ENCODE measurements at places on chromosomes 12 and 14.
A peak's percentile ranks its signal among the peaks of the same experiment; 100 is the strongest.

DNA sequence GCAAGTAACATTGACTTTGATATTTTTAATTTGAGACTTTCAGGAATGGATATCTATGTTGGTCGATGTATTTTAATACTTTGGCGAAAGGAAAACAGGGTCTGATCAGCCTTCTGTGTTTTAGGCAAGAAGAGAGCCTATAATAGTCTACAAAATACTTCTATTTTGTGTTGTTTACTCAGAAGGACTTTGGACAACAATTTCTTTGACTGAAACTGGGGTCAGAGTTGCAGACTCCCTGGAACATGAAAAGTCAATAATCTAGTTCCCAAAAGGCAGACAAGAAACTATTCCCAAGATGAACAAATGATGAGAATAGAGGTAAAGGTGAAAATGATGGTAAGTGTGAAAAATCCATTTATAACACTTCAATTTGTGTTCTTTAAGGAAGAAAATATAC, 10.6 kb upstream of the NUBPL start:
- no peak for DNase-seq

GRCh38 chr12:121165316-121165715, 32.6 kb downstream of the P2RX7 start:
- DNase-seq, result no peak

GRCh38 chr12:49661191-49661590, 37.8 kb downstream of the PRPF40B start:
- DNase-seq, result no peak

GRCh38 chr12:104752881-104753280, 205.2 kb downstream of the SLC41A2 start:
- DNase-seq, result no peak

GRCh38 chr12:95416111-95416636, 57.8 kb upstream of the METAP2 start:
- no peak for DNase-seq

- DNase-seq, result no peak
Measured at GRCh38 chr14:85583380-85583779, 53.4 kb downstream of the FLRT2 start.

- no peak for DNase-seq
Measured at GRCh38 chr12:212415-212714, 1.6 kb downstream of the SLC6A12 start.

DNA sequence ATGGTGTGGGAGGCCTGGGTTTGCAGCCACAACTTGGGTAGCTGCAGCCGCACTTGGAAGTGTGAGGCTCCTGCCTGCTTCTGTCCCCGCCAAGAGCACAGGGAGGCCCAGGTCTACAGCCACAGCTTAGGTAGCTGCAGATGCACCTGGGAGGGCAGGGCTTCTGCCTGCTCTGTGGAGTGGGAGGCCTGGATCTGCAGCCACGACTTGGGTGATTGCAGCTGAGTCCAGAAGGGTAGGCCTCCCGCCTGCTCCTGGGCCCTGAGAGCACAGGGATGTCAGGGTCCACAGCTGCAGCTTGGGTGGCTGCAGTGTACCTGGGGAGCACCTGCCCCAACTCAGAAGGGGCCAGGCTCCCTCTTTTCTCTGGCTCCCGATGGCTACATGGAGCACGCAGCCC, 287.3 kb downstream of the AEBP2 start:
- peak; percentile 56 for DNase-seq

GRCh38 chr14:96053600-96054381, 14.6 kb downstream of the C14orf132 start:
- peak; percentile 86 for DNase-seq

DNA sequence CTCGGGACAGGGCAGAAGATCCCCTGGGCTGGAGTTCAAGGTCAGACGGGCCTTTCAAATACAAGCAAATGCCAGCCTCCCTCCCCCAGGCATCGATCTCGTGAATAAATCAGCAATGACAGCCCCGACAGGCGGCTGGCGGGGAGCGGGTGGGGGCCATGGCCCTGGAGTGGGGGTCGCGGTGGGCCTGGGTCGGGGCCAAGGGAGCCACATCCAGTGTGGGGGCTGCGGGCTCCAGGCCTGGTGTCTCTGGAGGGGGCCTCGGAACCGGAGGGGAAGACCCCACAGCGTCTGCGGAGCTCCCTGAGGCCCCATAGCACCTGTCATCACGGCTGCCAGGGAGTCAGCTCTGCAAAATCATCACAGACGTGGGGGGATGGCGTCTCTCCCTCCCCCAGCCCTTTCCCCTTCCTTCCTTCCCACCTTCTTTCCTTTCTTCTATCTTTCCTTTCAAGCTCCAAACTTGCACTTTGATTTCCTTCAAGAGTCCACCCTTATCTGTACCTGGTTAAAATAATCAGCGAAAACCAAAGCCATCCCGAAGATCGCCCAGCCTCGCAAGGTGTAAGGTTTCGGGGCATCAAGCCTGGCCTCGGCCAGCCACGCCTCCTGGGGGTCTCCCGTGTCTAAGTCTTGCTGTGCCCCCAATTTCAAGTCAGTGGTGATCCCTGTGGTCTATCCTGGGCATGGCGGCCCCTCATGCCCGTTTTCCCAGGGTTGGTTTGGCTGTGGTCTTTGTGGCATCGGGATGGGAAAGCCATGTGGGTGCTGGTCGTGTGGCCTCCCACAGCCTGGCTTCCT, 92.1 kb downstream of the NOC4L start:
- DNase-seq, result no peak

- no peak for DNase-seq
Measured at GRCh38 chr12:31828071-31828470, 99.2 kb upstream of the AMN1 start.

DNA sequence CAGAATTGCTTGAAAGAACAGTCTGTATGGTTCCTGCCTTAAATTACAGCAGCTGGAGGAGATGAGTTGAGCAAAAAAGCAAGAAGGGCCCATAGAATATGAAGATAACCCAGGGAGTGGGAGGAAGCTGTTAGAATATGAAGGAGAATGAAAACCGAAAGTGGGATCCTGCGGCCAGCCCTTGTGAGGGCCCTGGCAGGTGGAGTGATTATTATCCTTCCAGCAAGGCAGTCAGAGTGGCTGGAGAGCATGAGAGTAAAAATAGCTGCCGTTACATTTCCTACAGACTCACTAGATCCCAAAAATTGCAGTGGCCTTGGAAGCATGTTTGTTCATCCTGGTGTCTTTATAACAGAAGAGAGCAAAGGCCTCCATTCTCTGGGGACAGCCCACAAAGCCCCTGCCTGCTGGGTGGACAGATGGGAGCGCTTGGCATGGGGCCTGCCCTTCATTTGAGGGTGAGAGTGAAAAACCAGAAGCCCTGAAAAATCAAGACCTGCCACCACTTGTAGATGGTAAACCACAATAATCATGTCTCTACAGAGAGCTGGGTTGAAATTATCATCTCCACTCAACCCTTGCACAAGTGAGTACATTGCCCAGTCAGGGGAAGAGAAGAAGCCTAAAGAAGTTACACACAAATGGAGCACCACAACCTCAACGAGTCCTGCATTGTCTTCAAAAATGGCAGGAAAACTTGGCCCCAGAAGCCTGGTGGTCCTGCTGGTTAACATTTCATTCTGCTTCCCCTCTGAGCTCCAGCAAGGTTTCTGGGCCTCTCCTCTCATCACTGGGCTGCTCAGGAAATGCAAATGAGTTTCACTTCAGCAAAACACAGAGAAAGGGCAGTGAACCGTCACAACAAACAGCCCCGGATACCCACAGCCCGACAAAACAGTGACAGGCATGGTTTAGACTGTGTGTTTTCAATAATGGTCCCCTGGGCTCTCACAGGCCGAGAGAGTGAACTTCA, 20.5 kb downstream of the ZDHHC22 start:
- no peak for DNase-seq

DNA sequence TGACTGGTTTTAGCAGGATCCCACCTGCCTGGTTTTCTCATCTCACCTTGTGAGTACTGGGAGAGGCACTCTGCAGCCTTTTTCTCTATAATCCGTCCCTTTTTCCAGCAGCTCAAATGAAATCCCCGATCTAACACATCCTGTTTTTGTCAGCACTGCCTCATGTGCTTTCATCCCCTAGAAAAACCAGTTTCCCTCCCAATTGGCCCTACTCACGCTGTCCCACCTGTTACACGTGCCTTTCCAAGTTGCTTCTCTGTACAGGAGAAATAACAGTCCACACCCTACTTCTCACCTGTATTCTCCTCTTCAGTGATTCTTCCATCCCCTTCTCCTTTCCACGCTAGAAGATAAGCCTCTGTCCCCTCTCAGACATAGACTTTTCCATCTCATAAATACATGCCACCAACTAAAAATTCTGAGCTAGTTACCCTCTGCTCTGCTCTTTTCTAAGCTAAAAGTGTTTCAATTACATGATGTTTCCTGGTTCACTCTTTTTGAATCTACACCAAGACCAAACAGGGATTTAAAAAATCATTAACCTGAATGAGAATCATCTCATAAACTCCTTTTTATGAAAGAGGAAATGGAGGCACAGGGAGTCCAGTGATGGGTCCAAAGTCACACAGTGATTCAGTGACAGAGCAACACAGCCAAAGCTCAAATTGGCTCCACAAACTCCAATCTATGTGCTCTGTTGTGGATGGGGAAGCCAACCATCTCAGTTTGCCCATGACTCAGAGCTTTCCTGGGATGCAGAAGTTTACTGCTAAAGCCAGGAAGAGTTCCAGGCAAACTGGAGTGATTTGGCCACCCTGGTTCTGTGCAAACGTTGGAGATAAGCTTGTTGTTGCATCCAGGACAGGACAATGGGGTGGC, 240.0 kb upstream of the TMEM132C start:
- DNase-seq, result no peak

DNA sequence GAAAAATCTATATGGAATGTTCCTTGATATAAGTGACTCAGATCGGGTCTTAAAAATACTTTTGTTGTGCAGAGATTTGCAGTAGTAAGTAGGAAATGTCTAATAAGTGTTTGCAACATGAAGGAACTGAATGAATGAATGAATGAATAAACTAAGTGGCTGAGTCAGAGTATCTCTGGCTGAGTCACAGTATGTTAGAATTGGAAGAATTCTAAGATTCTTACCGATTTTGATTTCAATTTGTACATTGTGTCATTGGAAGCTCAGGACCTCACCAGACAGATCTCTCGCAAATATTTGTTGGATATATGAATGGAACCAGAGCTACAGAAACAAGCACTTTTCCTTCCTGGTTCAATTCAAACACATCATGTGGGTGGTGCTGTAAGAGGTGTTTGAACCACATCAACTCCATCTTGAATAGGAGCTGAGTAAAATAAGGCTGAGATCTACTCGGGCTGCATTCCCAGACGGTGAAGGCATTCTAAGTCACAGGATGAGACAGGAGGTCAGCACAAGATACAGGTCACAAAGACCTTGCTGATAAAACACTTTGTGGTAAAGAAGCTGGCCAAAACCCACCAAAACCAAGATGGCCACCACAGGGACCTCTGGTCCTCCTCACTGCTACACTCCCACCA, 123.9 kb upstream of the FOXN3 start:
- no peak for DNase-seq

- DNase-seq, result no peak
Measured at GRCh38 chr14:106269029-106269428, 742.6 kb downstream of the TMEM121 start.

- no peak for DNase-seq
Measured at GRCh38 chr12:56299308-56299852, 750 bp downstream of the CS start.
